ENCODE measurements at places on chromosomes 12 and 14. TPM values are rescaled to one million over a fixed set of nuclear protein-coding genes. Genes with fewer than 3 reads are reported as not detected.

The C1QL4 gene
- 3.3 TPM for total RNA-seq

The FOXG1 gene
- 0.14 TPM for total RNA-seq

The DACT1 gene
- 9.5 TPM for total RNA-seq

The SLC4A8 gene
- 3.9 TPM for total RNA-seq

The TXNDC16 gene
- 8.1 TPM for total RNA-seq

The ESPL1 gene
- total RNA-seq, result 43.6 TPM

The FAIM2 gene
- total RNA-seq, result not detected

The HOXC6 gene
- not detected for total RNA-seq

The ZDHHC22 gene
- total RNA-seq, result 11.6 TPM

The CRIP2 gene
- 3.7 TPM for total RNA-seq

The KRT82 gene
- not detected for total RNA-seq

The ENDOU gene
- total RNA-seq, result not detected

The HECTD4 gene
- 11.9 TPM for total RNA-seq

The RNFT2 gene
- 15.4 TPM for total RNA-seq

The BDKRB1 gene
- total RNA-seq, result 1.4 TPM

The KRT78 gene
- not detected for total RNA-seq

The SLC25A21 gene
- total RNA-seq, result 8.1 TPM

The DDX11 gene
- 95.9 TPM for total RNA-seq

The SLC38A6 gene
- 6.1 TPM for total RNA-seq

The KRT85 gene
- not detected for total RNA-seq

The SDR9C7 gene
- 0.28 TPM for total RNA-seq

The BATF gene
- not detected for total RNA-seq

The ACRBP gene
- total RNA-seq, result 3.6 TPM

Data from H7 (cell line).